ENCODE measurements at places on chromosomes 5 and 9.

- DNase-seq, result no peak
Observed at GRCh38 chr5:157116483-157116954, 7.7 kb upstream of the HAVCR2 start.

DNA sequence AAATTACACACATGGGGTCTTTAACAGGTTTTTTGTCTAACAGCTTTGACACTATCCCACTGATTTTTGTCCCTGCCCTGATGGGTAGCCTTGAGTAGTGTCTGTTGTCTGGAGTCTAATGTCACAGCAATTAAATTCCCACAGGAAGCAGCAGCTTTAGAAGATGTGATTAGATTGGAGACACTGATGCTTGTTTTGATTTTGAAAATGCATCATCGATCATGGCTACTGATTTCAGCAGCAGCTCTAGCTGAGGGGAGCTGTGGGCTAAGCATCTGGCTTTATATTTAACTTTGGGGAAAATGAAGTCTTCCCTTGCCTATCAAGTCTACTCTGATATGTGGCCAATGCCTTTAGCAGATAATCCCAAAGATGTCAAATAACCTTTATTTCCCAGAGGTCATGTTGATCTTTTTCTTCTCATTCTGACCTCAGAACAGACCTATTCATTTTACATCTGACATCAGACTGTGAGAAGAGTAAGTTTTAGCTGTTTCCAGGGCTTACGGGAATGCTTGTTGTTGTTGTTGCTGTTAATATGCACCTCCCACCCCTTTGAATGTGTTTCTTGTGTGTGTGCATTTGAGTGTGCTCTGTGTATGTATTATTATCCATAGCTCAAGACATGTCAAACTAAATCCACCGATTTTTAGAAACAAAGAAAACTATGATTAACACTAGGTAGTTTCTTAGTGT is 704.9 kb upstream of the NUDT12 start:
- DNase-seq, result no peak

GRCh38 chr5:152532714-152533113 is 127.6 kb upstream of the NMUR2 start:
- no peak for DNase-seq

DNA sequence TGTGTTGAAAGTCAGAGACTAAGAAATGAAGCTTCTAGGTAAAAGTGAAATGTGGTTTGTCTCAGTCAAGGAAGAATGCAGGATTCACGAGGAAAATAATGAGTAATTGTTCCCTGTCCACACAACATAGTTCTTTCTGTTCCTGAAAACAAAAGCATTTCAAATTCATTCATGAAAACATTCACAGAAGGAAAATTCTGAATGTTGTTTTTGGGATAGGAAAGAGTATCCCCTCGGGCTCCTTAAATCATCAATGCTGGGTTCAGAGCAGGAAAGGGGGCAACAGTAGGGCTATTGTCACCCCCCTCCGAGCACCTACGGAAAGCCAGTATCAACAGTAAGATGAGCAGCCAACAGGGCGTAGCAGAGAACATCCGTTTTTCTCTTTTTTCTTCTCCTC is 769.9 kb upstream of the ADAMTS16 start:
- no peak for DNase-seq

DNA sequence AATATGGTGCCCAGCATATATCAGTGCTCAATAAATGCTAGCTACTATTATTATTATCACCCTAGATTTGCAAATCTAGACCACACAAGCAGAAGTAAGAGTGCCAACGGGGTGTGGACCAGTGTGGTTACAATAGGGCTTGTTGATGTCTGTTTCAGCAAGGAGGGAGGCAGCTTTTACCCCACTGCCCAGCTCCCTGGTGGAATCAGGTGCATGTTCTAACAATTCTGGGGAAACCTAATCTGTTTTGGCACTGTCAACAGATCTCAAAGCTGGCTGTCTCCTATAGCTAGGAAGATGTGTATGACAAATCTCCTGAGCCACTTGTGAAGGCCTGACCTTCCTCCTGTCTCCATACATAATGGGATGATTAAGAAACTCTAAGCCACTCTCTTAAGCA is 5.7 kb downstream of the TGFBI start:
- no peak for DNase-seq

GRCh38 chr5:121915765-121916164 is 46.0 kb upstream of the SRFBP1 start:
- peak; percentile 20 for DNase-seq

DNA sequence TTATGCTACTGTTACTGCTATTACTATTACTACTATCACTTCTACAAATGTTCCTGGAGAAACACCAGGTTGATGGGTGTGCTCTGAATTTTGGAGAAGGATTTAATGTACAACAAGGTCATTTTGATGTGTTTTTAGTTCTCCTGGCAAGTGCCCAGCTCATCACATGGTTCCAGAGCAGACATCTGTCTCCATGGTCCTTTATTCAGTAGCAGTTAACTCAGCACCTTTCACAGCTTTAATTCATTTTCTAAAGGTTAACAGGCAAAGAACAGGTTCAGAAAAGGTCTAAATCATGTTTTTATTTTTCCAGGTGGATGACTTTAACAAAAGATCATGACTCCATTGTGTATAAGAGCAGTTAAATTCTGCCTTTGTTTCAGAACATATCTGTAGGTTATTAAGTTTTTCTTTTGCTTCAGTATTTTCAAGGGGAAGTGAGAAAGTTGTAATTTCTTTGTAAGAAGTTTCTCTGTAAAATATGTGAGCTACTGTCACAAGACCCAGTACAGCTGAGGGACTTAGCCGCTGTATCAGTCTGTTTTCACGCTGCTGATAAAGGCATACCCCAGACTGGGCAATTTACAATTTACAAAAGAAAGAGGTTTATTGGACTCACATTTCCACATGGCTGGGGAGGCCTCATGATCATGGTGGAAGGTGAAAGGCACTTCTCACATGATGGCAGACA is 41.9 kb downstream of the MTRR start:
- no peak for DNase-seq

GRCh38 chr5:151115272-151115905 is 34.6 kb upstream of the TNIP1 start:
- peak; percentile 84 for DNase-seq

- no peak for DNase-seq
Observed at GRCh38 chr5:178152491-178153444, 917 bp downstream of the NHP2 start.

- DNase-seq, result peak; percentile 30
Observed at GRCh38 chr9:110257097-110257841, 962 bp upstream of the TXN start.

- no peak for DNase-seq
Observed at GRCh38 chr9:70994582-70994981, 126.8 kb downstream of the TRPM3 start.

GRCh38 chr9:134326724-134327601 is 708 bp downstream of the RXRA start:
- DNase-seq, result peak; percentile 50

GRCh38 chr5:68221488-68221887 is 5.9 kb downstream of the PIK3R1 start:
- DNase-seq, result no peak

- no peak for DNase-seq
Observed at GRCh38 chr5:173940269-173940668, 48.7 kb upstream of the C5orf47 start.

DNA sequence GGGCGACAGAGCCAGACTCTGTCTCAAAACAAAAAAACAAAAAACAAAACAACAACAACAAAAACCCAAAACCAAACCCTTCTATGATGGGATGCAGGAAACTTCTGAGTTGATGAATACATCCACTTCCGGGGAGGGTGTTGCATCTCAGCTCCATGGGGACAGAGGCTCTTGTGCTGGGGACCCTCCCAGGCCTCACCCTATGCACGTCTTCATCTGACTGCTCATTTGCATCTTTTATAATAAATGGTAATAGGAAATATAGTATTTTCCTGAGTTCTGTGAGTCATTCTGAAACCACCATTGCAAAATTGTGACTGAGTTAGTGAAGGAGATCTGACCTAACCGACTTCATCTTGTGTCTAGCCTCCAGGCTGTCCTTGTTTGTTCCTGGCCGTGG is 109.5 kb upstream of the SLC28A3 start:
- DNase-seq, result no peak

DNA sequence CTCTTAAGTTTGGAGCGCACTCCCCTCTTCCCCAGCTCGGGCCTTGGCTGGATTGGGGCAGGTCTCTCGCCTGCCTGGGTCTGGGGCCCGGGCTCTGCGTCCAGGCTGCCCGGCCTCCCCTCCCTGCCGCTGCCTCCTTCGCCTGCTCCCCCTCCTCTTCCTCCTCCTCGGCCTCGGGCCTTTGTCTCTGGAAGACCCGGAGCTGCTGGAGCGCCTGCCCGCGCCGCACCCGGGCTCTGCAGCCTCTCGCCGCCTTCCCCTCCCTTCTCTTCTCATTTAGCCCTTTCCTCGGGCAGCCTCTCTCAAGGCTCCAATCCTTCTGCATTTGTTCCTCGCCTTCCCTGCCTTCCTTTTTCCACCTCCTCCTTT is 218.5 kb downstream of the C9orf50 start:
- DNase-seq, result no peak

DNA sequence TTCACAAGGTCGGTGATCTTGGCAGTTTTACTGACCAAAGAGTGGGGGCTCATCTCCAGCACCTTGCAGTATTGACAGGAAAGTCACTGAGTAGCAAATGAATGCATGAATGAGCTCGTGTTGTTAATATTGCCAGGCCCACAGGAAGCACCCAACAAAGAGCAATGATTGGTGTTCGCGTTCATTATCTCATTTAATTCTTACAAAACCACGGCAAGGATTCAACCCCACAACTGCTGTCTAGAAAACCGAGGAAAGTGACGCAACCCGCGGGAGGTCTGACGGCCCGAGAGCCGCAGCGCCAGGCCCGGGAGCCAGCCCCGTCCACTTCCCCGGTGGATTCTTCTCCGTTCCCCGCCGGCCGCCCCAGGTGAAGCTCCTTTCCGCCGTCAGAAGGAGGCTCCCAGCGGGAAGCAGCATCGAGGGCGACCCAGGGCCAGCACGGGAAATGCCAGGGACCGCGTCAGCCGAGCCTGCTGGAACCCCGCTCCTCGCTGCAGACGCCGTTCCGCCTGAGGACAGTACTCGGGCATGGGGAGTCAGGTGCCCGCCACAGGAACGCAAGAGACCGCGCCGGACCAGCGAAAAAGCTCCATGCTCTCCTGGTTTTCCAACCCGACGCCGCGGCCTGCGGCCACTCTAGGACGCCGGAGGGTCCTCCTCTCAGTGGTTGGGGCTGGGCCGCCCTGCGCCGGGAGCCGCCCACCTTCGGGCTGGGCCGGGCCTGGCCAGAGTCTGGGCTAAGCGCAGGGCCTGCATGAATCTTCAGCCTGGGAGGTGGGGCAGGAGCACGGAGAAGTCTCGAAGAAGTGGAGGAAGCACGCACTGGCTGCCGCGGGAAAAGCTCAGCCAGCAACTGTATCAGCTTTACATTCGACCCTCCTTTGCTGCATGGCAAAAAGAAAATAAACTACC is 19.8 kb upstream of the FER start:
- peak; percentile 96 for DNase-seq

DNA sequence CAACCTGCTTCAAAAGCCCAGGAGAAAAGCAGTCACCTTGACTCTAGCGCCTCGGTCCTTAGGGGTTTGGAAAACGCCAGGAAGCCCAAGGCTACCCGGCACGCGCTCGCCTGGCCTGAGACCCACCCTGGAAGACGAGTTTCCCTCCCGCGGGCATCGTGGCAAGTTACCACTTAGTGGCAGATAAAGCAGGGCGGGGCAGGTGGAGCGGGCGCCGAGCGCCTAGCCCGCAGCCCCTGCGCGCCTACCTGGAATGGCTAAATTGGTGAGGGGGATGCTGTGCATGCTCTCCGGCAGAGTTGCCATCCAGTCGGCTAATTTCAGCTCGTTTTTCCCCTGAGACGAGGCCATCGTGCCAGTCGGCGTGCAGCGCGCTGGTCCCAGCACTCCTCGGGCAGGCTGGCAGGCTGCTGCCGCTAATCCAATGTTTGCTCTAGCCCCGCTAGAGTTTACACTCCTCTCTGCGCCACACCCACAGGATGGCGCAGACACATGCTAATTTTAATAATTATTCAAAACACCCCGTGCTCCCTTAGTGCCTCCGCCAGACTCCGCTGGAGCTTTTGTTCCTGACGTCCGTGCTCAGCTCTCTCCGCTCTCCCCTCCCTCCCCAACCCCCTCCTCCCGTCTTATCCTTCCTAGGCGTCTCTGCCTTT is at the start of gene PLCXD3:
Gene PLCXD3 (minus strand): TSS at position 426 of the 656 bp plus-strand sequence. CDS start 75 bp downstream, at position 351.
- peak; percentile 19 for DNase-seq

GRCh38 chr5:148932355-148932935 is 106.0 kb downstream of the ADRB2 start:
- no peak for DNase-seq

GRCh38 chr9:89878687-89879086 is 273.9 kb downstream of the GADD45G start:
- DNase-seq, result peak; percentile 68

DNA sequence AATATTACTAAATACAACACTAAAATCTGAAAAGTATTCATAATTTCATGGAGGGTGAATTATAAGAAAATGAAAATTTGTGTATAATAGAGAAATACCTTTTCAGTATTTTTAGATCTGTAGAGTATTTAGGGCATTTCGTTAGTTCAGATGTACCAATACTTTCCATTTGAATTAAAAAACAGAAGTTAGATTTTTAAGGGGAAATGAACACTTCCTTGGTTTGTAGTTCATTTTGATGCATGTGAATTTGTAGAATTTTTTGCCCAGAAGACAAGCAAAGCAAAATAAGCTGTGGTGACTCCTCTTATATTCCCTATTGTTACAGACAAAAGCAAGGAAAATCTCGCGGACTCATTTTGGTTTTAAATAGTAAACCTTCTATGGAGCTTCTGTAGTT is 209.0 kb upstream of the RPS23 start:
- DNase-seq, result no peak

GRCh38 chr5:157714596-157714864 is 16.7 kb upstream of the THG1L start:
- no peak for DNase-seq

- DNase-seq, result no peak
Observed at GRCh38 chr5:16768184-16768583, 151.4 kb upstream of the RETREG1 start.

DNA sequence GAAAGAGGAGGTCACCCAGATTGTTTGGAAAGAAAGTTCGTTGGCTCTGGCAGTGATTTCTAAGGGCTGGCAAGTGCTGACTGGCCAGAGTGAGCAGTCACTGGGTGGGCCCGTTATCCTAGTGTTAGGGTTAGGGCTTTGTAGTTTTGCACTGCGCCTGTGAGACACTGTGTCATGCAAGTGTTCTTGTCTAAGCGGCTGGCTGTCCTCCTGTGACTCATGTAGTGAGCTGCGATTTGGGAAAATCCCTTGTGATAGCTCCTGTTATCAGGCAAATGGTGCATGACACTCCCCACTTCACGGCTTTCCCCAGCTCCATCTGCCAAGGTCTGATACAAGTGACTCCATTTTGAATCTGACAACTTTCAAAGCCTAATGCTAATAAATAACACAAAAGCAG is 526.0 kb upstream of the ADAMTS16 start:
- no peak for DNase-seq
